Glutamatergic neuron (in vitro differentiated cells): ENCODE measurements at places on chromosomes 16 and 17.

DNA sequence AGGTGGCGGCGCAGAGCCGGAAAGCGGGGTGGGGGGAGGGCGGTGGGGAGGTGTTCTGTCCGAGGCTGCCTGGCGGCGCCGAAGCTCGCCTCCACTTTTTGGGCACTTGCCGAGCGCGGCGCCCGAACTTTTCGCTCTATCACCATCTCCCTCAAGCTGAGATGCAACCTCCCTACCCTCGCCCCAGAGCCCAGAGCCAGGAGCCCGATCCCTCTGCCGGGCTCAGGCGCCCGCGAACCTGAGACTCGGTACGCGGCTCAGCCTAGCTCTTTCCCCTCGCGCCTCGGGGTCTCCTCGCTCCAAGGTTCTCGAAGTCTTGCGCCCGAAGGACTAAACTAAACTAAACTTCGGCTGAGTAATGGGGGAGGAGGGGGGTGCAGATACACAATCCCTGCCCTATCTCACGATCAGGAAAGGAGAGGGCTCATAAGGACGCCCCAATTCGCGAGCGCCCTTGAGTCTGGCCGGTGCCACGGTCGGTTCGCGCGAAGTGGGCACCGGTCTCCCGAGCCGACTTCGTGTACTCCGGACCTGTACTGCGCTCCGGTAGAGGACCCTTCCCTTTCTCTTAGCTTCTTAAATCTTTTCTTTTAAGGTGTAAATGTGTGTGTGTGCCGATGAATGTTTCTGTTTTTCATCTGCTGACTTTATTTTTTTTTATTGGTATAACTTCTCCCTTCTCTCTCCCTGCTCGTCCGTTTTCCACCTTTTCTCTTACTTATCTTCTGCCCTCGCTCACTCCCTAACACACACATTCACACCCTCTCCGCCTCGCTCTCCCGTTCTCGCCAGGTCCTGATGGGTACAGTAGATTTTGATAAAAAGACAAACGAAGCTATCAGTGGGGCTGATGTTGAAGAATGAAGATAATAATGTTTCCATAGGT lies 1.9 kb upstream of the SALL1 start:
- no peak for DNase-seq

GRCh38 chr17:27741361-27741861 lies 58.9 kb downstream of the NOS2 start:
- DNase-seq, result no peak

- no peak for DNase-seq
These were observed 5.6 kb downstream of the POLG2 start for GRCh38 chr17:64491034-64491860.

GRCh38 chr16:23784811-23785447 lies 30.1 kb downstream of the CHP2 start:
- no peak for DNase-seq

DNA sequence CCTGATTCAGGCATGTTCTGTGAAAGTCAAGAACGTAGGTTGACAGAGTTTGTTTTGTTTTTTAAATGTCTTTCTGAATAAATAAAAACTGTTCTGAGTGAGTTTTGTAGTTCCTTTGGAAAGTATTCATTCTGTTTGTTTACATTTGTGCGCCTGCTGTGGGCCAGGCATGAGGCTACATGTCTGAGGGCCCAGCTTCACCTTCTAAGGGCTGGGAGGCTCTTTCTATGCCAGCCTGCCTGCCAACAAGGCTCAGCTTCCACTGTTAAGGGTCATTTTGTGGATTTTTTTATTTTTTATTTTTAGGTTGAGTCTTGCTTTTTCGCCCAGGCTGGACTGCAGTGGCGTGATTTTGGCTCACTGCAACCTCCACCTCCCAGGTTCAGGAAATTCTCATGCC lies 6.1 kb downstream of the WWOX start:
- DNase-seq, result no peak
